B cell (primary cell): ENCODE measurements at places on chromosomes 1 and 21. TPM values are rescaled to one million over a fixed set of nuclear protein-coding genes. Genes with fewer than 3 reads are reported as not detected.

DNA sequence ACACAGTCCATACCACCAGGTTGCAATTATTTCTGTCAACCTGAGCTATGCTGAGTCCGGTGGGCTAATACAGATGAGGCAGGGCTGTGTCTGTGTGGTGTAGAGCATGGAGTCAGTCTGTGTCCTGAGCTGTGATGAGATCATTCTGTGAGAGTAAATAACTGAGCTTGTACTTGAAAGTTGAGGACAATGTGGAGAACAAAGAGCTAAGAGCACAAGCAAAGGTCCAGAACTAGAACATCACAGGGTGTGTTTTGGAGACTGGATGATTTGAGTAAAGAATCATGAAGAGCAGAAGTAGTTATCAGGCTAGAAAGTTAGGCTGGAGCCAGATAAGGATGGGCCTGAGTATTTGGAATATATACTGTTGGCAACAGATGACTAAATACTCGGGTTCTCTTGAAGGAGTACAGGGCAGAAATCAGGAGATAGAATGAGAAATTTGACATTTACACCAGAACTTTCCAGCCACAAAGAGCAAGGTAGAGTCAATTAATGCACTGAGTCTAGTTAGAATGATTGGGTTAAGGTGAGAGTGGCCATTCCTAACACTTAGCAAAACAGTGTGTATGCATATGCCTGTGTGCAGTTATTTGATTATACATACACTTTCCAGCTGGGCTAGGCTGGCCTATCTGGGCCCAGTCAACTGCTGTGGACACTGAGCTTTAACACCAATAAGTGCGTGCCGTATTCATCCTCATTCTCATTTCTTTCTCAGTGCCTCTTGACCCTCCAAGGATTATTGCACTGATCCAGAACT, 48.8 kb downstream of the LEPR start:
- H3K4me3 ChIP-seq = no peak overlapping the region
- no peaks in the 10 kb centered on the region for H3K36me3 ChIP-seq
- no peaks in the 10 kb centered on the region for H3K4me1 ChIP-seq

The FAM110D gene
- not detected in 2 replicates for polyA plus RNA-seq

DNA sequence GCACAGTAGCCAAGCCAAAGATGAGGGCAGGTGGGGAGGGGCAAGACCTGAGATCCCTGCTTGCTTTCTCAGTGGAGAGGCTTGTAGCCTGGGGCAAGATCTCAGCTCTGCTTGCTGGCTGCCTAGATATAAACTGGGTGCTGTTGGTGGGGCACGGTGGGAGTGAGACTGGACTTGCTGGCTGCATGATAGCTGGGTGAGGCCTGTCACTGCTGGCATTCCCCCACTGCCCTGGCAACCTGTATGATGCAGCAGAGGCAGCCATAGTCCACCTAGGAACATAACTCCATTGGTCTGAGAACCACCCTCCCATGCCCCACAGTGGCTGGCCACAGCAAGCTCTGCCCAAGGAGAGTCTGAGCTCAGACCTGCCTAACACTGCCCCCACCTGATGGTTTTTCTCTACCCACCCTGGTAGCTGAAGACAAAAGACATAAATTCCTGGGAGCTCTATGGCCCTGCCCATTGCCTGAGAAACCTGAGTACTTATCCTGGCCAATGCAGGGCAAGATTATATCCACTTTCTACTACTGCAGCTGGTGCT, 261.9 kb upstream of the DEPDC1 start:
- H3K4me3 ChIP-seq = no peak overlapping the region
- no peak for DNase-seq
- no peaks in the 10 kb centered on the region for H3K36me3 ChIP-seq

DNA sequence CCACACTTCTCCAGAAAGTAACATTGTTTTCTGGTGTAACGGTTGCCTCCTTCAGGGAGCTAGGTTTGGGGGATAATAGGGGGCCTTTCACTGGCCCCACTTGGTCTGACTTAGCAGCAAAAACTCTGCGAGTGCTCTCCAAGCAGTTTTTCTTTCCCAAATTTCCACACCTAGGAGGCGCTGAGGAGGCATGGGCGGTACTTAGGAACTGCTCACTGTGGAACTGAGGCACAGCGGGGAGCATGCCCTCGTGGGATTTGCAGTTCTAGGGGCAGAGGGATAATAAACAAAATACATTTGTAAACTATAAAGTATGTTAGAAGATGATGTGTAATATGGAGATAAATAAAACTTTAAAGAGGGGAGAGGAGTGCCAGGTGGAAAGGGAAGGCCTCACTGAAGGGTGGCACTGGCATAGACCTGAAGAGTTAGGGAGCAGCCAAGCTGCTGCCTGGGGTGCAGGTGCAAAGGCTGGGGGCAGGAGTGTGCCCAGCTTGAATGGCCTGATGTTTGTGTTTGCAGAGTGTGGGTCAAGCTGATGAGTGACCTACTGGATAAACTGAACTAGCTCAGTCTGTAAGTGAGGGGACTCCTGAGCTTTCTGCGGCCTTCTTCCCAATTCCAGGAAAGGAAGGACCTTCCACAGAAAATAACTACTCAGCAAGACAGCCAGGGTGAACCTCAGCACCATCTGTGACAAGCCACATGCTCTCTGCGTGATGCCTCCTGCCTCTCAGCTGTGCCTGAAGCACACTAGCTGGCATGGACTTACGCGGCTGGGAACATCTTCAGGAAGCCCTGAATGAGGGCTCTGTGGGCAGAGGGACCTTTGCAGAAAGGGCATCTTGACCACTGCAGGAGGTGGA, 1.9 kb downstream of the EPHX1 start:
- H3K27me3 ChIP-seq = no peaks in the 10 kb centered on the region
- no peak overlapping the region for H3K4me3 ChIP-seq
- no peak overlapping the region for H3K27ac ChIP-seq
- H3K36me3 ChIP-seq = no peaks in the 10 kb centered on the region

GRCh38 chr1:18348354-18348753, 132.4 kb upstream of the KLHDC7A start:
- no peaks in the 10 kb centered on the region for H3K36me3 ChIP-seq
- no peaks in the 10 kb centered on the region for H3K27me3 ChIP-seq
- H3K27ac ChIP-seq = no peak overlapping the region
- H3K4me1 ChIP-seq = no peaks in the 10 kb centered on the region
- no peak for DNase-seq

DNA sequence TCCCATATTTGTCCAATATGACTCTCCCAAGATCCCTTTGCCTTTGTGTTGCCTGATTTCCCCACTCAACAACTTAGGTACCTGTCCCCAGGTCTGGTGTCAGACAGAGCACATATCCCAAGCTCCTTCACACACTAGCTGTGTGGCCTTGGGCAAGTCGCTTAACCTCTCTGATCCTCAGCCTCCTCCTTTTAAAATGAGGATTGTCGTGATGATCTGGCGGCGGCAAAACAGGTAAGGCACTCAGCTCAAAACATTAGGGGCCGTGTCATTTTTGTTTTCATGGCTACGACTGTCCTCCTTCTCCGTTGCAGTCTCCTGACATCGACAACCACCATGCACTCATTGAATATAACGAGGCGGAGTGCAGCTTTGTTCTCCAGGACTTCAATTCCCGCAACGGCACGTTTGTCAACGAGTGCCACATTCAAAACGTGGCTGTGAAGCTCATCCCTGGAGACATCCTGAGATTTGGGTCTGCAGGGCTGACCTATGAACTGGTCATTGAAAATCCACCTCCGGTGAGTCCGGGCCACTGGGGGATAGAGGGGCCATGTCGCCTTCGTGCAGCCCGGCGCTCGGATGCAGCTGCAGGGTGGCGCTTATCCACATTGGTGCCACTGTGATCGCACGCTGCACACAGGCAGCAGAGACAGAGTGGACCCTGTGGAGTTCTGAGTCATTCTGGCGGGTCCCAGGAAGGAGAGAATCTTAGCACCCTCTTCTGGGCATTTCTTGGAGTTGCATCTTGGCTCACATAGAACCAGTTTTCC, 25.2 kb downstream of the FHAD1 start:
- H3K27me3 ChIP-seq = peaks cover 7% of the 10 kb centered on the region
- no peaks in the 10 kb centered on the region for H3K4me1 ChIP-seq
- H3K27ac ChIP-seq = no peak overlapping the region
- H3K36me3 ChIP-seq = no peaks in the 10 kb centered on the region

DNA sequence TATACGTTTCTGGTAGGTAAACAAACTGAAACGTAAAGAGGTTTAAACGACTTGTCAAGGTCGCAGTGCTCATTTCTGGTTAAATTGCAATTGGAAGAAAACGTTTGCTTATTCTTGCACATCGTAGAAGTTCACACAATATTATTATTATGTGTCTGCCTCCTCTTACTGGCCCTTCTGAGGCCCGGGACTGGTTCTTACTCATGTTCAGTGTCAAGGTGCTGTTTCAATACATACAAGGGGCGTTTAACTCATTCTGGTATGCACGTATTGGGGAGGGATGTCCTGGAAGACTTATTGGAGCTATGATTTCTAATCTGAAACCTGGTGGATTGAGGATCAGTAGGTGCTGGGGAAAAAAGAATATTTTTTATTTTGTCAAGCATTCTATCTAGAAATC, 932 bp downstream of the RPF1 start:
- peaks cover 17% of the 10 kb centered on the region for H3K36me3 ChIP-seq

DNA sequence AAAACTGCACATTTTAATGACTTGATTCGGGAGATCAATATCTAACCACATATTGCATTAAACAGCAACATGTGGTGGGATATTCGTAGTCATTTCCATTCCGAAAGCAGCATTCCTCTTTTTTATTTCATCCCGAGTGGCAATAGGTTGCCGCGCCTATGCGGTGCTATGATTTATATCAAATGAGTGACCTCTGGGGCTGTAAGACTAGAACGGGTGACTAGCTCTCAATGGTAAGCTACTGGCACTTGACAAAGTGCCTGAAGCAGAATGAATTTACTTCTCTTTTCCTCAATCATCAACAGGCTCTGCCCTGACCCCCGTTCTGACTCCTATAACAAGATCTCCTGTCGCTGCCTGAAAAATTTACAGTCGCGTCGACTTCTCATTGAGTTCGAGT, 162.3 kb downstream of the ZNF281 start:
- no peak for DNase-seq
- no peaks in the 10 kb centered on the region for H3K27me3 ChIP-seq
- H3K4me1 ChIP-seq = no peaks in the 10 kb centered on the region
- H3K4me3 ChIP-seq = no peak overlapping the region

GRCh38 chr21:27694667-27695066, 727.8 kb upstream of the ADAMTS5 start:
- no peak for DNase-seq
- H3K36me3 ChIP-seq = no peaks in the 10 kb centered on the region
- no peak overlapping the region for H3K4me3 ChIP-seq
- no peaks in the 10 kb centered on the region for H3K4me1 ChIP-seq
- no peaks in the 10 kb centered on the region for H3K27me3 ChIP-seq

DNA sequence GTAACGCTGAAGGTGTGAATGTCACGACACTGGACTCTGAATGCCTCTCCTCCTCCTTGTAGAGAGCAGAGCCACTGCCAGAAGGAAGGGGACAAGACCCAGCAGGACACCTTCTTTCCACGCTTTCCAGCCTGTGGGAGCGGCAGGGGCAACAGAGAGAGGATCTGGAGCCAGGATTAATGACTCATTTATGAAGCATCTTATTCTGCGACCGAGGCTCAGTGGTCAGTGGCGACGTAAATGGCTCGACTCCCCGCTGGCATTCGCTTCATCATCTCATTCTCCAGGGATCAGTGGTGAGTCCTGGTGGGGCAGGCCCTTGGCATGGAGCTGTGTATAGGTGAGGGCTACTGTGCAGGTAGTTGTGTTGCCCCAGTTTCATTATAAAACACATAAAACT, 4.6 kb downstream of the SLC37A1 start:
- no peaks in the 10 kb centered on the region for H3K27me3 ChIP-seq
- no peak for DNase-seq
- peaks cover 54% of the 10 kb centered on the region for H3K36me3 ChIP-seq

- peak; percentile 10 for DNase-seq
- H3K36me3 ChIP-seq = no peaks in the 10 kb centered on the region
- H3K4me1 ChIP-seq = peaks cover 16% of the 10 kb centered on the region
- H3K4me3 ChIP-seq = no peak overlapping the region
These were observed 1.2 kb downstream of the EPHB2 start for GRCh38 chr1:22711591-22712501.

The CITED4 gene
- polyA plus RNA-seq = 4.1 and 5.6 TPM in 2 replicates

DNA sequence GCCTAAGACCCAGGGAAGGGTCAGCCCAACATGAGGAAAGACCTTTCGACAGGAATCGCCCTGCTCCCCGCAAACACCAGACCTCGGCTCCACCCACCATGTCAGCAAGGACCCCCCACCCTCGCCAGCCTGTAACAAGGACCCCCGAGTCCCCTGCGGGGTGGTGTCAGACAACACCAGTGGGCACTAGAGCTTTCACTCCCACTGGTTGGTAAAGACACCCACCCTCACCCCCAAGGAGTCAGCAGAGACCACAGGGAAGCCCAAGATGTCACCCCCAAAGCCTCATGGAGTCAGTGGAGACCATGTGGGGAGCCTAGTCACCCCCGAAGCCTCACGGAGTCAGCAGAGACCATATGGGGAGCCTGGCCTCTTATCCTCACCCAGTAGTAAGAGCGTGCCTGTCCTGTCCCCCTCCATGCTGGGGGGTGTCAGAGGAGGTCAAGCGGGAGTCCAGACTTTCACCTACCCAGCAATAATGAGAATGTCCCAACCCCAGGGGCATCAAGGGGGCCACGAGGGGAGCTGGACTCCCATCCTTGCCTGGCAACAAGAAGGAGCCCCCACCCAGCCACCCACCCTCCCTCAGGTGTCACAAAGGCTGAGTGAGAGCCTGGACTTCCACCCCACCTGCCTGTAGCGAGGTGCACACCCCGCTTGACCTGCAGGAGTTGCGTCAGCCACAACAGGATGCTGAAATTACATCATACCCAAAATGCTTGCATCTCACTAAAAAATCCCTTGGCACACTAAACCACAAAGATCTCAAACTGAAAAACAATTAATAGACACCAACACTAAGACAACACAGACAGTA, 24.8 kb downstream of the SLC19A1 start:
- H3K36me3 ChIP-seq = peaks cover 5% of the 10 kb centered on the region
- H3K27me3 ChIP-seq = no peaks in the 10 kb centered on the region
- H3K4me1 ChIP-seq = no peaks in the 10 kb centered on the region
- no peak for DNase-seq
- H3K27ac ChIP-seq = no peak overlapping the region

- no peak overlapping the region for H3K27ac ChIP-seq
- H3K27me3 ChIP-seq = no peaks in the 10 kb centered on the region
- H3K4me3 ChIP-seq = no peak overlapping the region
These were observed 18.0 kb upstream of the OLIG1 start for GRCh38 chr21:33051925-33052324.

The RGS16 gene
- 11.4 and 18.3 TPM in 2 replicates for polyA plus RNA-seq

The SLAMF8 gene
- 0.17 TPM in 1 of 2 replicates, not detected in the other for polyA plus RNA-seq

The LDLRAP1 gene
- 16.3 and 22.7 TPM in 2 replicates for polyA plus RNA-seq

The YY1AP1 gene
- 74.1 and 95.4 TPM in 2 replicates for polyA plus RNA-seq

DNA sequence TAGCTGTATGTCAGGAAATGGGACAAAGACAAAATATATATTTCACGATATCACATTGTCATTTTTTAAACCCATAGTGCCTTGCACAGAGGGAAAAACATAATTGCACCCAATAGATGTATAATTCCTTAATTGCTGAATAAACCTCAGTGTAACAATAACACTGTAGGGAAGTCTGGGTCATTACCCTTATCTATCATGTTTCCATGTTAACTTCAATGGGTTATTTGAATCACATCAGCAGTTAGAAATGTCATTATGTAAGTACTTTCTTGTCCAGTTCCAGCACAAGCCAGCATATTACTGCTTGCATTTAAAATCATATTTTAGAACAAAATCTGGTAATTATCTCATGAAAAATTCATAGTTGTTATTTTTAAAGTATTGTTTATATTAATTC, 222.7 kb downstream of the HMCN1 start:
- H3K27ac ChIP-seq = no peak overlapping the region
- H3K4me1 ChIP-seq = no peaks in the 10 kb centered on the region
- no peak for DNase-seq
- no peak overlapping the region for H3K4me3 ChIP-seq
- no peaks in the 10 kb centered on the region for H3K36me3 ChIP-seq
